Epithelial cell of proximal tubule (primary cell): ENCODE measurements at places on chromosomes 7 and 10.

- no peak for DNase-seq
Observed at GRCh38 chr7:122379491-122379890, 74.9 kb upstream of the FEZF1 start.

GRCh38 chr7:41035794-41036193 is 667.1 kb downstream of the INHBA start:
- DNase-seq = no peak

- DNase-seq = no peak
Observed at GRCh38 chr7:157796846-157797245, 460.0 kb downstream of the DNAJB6 start.

GRCh38 chr7:12898620-12899019 is 211.2 kb downstream of the ARL4A start:
- no peak for DNase-seq

DNA sequence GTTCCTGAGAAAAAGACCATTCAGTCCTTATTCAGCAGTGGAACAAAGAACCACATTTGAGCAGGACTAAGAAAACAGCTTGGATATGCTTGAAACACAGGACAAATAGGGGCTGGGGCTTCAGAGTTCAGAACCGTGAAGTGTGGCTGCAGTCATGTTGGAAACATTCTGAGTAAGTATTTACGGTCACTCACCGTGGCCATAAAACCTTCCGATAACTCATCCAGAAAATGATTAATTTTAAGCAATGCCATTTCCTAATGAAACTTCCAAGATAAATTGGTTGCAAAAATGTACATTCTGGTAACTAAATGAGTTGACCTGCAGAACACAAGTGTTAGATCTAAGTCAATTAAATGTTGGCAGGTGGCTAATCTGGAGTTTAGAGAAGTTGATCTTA is 279.2 kb downstream of the CXCL12 start:
- peak; percentile 37 for DNase-seq

DNA sequence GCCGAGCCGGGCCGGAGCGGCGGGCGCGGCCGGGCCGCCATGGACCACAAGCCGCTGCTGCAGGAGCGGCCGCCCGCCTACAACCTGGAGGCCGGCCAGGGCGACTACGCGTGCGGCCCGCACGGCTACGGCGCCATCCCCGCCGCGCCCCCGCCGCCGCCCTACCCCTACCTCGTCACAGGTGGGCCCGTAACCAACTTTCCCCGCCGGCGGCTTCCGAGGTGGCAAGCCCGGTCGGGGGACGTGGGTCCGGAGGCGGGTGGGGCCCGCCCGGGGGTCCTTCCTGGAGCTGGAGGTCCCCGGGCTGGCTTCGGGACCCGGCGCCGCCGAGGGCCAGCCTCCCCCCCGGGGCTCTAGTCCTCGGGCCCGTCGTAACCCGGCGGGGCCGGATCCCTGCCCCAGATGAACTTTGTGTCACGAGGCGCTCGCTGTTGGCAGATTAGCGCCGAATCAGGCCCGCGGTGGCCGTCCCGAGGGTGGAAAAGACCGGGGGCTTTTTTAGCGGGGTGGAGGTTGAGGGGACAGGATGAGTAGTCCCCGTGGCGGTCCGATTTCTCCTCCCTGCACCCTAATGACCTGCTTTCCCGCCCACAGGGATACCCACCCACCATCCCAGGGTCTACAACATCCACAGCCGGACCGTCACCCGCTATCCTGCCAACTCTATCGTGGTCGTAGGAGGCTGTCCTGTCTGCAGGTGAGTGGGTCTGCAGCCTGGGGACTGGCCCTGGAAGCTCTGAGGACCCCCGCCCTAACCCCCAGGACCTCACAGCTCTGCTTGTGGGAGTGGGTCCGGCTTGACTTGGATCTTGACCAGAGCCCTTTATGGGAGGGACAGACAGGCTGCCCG is 496 bp downstream of the BRI3 start:
- no peak for DNase-seq

GRCh38 chr10:29969255-29970011 is 90.0 kb downstream of the JCAD start:
- no peak for DNase-seq

DNA sequence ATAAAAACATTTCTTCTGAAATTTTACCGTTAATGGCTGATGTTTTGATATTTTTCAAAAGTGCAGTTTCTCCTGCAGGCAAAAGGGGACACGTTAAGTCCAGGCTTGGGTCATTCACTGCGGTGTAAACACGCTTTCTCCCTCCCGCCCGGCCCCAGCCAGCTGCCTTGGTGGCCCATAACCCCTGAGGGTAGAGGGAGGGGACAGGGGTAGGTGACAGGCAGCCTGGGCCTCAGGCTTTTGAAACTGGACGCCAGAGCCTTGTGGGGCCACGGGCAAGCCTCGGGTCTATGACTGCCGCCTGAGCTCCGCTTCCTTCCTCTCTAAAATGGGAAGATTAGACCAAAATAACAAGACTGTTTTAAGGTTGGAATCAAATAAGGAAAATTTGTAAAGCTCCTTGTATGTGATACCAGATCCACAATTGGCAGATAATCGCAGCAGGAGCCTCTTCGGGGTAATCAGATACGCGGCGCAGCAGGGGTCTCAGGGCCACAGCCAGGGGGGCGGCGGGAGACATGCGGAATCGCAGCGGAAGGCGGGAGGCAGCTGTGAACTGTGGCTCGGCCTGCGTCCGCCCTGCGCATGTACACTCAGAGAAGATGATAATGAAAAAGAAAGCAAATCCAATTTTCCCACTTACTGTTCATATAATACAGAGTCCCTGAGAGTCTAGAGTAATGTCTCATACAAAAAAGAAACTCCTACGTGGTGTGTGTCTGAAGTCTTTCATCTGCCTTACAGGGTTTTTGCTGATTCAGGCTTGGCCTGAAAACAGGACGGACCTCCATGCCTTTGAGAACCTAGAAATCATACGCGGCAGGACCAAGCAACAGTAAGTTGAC is 138.3 kb downstream of the EGFR start:
- no peak for DNase-seq

GRCh38 chr10:130481936-130482335 is 345.7 kb downstream of the GLRX3 start:
- no peak for DNase-seq

DNA sequence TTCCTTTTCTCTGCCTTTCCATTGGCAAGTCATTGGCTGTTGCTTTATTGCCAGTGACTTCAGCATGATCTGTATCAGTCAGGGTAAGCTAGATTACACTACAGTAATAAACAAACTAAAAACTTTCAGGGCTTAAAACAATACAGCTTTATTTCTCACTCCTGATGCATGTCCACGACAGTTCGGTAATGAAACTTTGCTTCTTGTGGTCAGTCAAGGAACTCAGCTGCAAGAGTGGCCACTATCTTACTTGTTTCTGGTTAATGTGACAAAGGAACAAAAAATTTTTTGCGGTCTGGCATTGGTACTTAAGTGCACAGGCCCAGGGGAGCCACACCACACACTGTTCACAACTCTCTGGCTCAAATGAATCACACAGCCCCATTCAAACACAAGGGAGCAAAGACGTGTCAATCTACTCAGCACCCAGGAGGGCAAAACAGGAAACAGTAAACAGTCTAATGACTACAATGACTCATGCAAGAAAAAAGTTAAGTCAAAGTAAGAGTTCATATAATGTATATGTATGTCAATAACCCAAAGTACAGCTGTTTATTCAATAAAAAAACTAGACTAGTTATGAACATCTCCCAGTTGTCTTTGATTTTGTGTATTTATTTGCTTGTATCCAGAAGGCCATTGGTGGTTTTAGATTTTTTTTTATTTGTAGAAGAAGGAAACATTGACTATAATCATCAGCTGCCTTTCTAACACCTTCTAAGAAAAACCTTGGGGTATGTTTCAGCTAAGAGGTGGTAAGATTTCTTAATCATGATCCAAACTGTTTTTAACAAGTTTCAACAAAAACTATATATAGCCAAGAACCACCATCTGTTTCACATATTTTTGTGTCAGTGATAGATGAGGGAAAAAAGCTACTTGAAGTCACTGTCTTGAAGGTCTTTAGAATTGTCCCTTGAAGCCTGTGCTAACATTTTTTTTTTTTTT is 134.4 kb upstream of the FAM3C start:
- DNase-seq = peak; percentile 99

DNA sequence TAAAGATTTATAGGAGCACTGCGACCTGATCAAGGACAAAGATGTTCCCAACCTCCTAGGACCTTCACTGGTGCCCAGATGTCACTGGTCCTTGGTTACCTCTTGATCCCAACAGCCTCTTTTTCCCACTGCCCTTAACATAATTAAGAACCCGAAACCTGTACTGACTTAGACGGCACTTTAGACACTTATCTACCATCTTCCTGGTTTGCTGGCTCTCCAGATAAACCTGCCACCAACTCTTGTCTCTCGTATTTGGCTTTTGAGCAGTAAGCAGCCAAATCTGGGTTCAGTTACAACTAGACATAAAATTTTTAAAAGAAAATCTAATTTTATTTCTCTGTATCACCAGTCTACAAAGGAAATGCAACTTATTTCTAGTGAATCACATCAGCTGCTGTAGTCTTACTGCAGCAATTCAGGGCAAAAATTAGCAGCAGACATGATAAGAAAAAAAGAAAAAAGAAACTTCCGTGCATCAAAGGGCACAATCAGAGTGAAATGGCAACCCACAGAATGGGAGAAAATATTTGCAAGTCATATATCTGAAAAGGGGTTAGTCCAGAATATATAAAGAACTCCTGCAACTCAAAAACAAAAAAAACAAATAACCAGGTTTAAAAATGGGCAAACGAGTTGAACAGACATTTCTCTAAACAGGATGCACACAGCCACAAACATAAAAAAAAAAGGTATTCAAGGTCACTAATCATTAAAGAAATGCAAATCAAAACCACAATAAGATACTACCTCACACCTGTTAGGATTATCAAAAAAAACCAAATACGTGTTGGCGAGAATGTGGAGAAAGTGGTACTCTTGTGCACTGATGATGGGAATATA is 9.4 kb downstream of the ASB13 start:
- DNase-seq = no peak
